Left cardiac atrium (tissue), 4 donors: ENCODE measurements at places on chromosomes 11 and 22. TPM values are rescaled to one million over a fixed set of nuclear protein-coding genes. Genes with fewer than 3 reads are reported as not detected.

The MS4A7 gene
- 37.1 TPM for total RNA-seq

The GLYATL2 gene
- not detected for total RNA-seq

The UBQLNL gene
- 0.12 TPM for total RNA-seq

The OTOG gene
- total RNA-seq = not detected

The SLC22A8 gene
- total RNA-seq = not detected

The MB gene
- total RNA-seq = 7,141 TPM

The FBLN1 gene
- 251 TPM for total RNA-seq

The OR5D14 gene
- total RNA-seq = not detected

The TOB2 gene
- total RNA-seq = 57.4 TPM

The NCR3LG1 gene
- total RNA-seq = 4.2 TPM

The CHRM1 gene
- not detected for total RNA-seq

The SYT7 gene
- 36.7 TPM for total RNA-seq

The RFPL2 gene
- not detected for total RNA-seq

The OR5AS1 gene
- not detected for total RNA-seq

The SCUBE1 gene
- 0.97 TPM for total RNA-seq

The SF3B2 gene
- 78.7 TPM for total RNA-seq

The CEP126 gene
- 3.8 TPM for total RNA-seq

The KRTAP5-7 gene
- total RNA-seq = not detected
